ENCODE measurements at places on chromosomes 2 and 18.

DNA sequence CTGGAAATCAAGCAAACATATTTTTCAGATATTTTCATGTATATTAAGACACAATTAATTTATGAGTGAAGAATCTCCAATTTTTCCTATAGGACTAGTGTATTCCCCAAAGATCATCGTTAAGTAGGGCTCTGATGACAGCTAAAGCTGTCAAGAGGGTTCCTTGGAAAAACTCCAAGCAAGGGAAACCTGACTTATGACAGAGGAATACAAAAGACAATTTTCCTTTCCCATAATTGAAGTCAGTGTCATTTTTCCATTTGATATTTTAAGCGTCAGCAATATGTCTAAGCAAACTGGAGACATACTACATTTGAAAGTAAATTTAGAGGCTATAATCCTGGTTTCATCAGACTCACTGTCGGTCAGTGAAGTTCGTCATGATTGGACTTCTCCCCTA is 36.1 kb downstream of the RIT2 start:
- no peak for DNase-seq

GRCh38 chr2:172344159-172344558 is 83.2 kb upstream of the ITGA6 start:
- DNase-seq: no peak

DNA sequence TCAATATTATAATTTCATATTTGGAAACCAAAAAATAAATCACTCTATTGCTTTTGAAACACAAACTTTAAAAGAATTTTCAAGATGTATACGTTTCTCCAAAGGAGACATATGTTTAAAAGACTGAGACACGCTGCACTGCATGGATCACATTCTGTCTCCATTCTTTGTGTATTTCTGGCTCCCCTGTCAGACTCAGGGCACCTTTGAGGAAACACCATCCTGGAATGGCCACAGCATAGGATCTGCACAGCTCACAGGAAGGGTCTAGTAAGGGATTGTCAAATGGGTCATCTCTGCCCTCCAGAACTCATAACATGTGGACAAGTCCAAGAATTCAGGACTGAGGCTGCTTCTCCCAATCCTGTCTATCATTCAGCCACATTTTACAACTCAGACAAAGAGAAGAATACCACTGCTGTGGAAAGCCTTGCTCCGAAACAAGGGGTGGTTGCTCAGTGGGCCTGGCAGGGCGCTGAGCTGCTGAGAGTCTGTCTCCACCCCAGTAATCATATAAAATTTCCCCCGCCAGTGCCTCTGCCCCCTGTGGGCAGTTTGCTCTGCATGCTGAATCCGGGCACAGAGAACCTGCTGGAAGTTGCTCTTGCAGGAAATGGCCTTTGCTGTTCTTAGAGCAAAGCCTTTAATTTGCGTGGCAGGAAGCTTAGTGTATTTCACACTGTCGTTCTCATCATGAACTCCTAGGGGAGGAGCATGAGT is 85.3 kb upstream of the KLHL29 start:
- no peak for DNase-seq

DNA sequence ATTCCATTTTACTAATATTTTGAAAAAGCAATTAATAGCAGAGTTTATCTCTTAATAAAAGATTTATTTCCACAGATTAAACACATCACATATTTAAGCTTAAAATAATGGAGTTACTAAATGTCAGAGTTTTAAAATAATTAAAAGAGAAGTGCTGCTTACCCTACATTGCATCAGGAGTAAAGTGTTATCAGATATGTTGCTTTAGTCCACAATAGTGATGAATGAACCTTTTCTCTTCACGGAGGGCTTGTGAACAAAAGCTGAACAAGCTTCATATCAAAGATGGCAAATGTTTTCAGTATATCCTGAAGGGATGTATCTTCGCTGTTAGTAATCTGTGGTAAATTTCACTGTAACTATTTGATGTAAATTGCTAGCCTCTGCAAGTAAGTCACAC is 69.4 kb upstream of the TTC27 start:
- no peak for DNase-seq

- no peak for DNase-seq
These were observed 48.0 kb upstream of the ITM2C start for GRCh38 chr2:230816735-230817134.

DNA sequence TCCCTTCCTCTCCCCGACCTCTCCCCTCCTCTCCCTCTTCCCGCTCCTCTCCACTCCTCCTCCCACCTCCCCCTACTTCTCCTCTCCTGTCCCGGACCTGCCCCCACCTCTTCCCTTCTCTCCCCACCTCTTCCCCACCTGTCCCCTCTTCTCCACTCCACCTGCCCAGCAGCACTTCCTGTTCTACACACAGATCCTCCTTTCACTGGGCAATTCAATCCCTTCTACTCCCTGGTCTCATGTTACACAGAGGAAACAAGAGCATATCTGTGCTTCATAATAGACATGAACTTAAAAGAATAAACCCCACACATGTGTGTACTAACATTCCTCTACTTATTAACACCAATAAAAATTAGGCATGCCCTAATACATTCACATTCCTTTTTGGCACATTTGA is 34.8 kb downstream of the TIMM21 start:
- no peak for DNase-seq

GRCh38 chr18:58413667-58414628 is 214.9 kb downstream of the ALPK2 start:
- DNase-seq: no peak

DNA sequence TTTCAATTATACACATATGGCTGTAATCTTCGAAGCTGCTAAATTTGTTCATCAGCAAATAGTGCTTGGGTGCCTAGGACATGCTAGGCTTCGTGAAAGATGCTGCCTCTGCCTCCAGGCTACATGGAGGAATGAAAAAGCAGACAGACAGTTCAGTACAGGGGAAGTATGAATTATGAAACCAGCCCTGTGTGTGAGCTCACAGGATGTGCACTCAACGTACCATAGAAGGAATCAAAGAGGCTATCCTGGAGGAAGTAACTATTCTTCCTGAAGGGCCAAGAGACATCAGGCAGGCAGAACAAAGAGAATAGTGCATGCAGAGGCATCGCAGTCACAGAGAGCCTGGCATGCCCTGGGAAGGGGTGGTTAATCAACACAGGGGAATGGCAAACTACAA is 61.4 kb downstream of the DYM start:
- peak; percentile 9 for DNase-seq

- peak; percentile 26 for DNase-seq
These were observed 608 bp downstream of the CDH7 start for GRCh38 chr18:65751155-65752085.

DNA sequence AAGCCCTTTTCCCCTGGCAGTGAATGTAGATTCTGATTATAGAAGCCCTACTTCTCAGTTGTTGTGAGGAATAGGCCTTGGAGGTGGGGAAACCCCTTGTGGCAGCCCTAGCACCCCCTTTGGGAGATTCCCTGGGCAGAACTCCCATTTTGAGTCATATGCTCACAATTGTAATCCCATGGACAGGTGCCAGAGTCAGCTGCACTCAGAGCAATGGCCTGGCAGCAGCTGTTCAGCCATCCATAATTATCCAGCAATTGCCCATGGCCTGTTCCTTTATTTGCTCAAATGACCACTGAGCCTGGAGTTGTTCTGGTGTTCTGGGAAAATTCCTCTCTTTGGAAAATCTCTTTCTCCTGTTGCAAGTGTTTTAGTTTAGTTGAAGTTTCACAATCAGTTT is 71.7 kb downstream of the PTRHD1 start:
- no peak for DNase-seq

DNA sequence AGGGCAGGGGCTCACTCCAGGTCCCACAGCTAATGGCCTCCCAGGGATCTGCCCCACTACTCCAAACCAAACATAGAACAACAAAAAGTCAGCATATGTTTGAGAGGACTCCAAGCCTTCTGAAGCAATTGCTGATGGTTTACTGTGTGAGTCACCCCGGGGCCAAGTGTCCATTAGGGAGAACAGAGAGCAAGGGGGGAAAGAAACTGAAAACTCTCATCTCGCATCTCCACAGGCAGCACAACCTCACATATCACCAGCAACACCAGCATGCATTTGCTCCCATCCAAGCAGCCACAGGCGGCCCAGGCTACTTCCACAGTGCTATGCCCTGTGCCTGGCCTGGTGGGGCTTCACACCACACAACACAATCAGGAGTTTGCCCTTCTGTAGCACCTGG is 39.1 kb downstream of the CYRIA start:
- DNase-seq: no peak

DNA sequence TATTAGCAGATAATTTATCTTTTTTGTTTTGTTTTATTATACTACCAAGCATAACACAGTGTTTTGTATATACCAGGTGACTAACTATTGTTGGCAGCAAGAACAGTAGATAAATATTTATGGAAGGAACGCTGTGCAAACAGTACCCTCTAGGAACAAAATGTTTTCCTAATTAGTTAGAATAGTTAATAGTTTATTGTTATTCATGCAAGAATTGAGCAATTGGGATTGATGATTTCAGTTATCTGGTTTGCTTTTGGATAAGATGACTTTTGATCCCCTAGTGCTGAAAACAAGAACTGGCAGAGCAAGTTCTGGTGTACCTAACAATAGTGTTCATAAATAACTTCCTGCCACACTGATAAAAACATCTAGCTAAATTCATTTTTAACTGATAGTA is 323.3 kb downstream of the TGIF1 start:
- no peak for DNase-seq

GRCh38 chr18:43161528-43161927 is 46.0 kb upstream of the RIT2 start:
- DNase-seq: no peak

DNA sequence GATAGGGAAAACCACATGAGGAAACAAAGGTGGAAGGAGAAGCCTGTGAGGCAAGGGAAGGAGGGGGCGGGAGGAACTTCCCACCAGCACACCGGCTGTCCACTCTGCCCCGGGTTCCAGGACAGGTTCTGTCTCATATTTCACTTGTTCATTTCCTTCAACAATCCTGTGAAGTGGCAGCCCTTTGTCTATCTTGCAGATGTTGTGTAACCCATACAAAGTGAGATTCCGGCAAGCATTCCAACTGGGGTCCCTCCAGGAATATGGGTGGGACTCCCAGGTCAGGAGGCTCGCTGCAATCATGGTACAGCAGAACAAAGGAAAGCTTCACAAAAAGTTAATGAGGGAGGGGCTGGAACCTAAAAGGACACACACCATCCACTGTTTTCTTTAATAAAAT is 271.3 kb upstream of the PXDN start:
- DNase-seq: no peak

- DNase-seq: no peak
These were observed 125.9 kb downstream of the PXDN start for GRCh38 chr2:1618191-1618961.

- DNase-seq: peak; percentile 31
These were observed 770 bp downstream of the NBAS start for GRCh38 chr2:15560140-15560987.

Data from endothelial cell (in vitro differentiated cells).